ENCODE measurements at places on chromosomes 7 and 10. TPM values are rescaled to one million over a fixed set of nuclear protein-coding genes. Genes with fewer than 3 reads are reported as not detected.

TCAF2 gene
- 13.9 TPM for polyA plus RNA-seq

ZFYVE27 gene
- 22.4 TPM for polyA plus RNA-seq

FFAR4 gene
- not detected for polyA plus RNA-seq

PNLIPRP3 gene
- not detected for polyA plus RNA-seq

TAS2R60 gene
- polyA plus RNA-seq, result 0.20 TPM

TLX1 gene
- not detected for polyA plus RNA-seq

EPHB6 gene
- 27.5 TPM for polyA plus RNA-seq

TRIM74 gene
- polyA plus RNA-seq, result not detected

SAMD9L gene
- 53.5 TPM for polyA plus RNA-seq

PLAC9 gene
- polyA plus RNA-seq, result not detected

SFTPA1 gene
- polyA plus RNA-seq, result not detected

NFKB2 gene
- polyA plus RNA-seq, result 8.2 TPM

ZNF680 gene
- polyA plus RNA-seq, result 8.9 TPM

CSTF2T gene
- polyA plus RNA-seq, result 14.3 TPM

OPN1SW gene
- polyA plus RNA-seq, result not detected

LBX1 gene
- not detected for polyA plus RNA-seq

FAM13C gene
- not detected for polyA plus RNA-seq

LRRC18 gene
- polyA plus RNA-seq, result not detected

WDR11 gene
- 22.1 TPM for polyA plus RNA-seq

HTRA1 gene
- polyA plus RNA-seq, result not detected

GLI3 gene
- polyA plus RNA-seq, result not detected

TUBAL3 gene
- polyA plus RNA-seq, result 0.31 TPM

SEPTIN7 gene
- 401 TPM for polyA plus RNA-seq

SEM1 gene
- polyA plus RNA-seq, result 165 TPM

NAT16 gene
- polyA plus RNA-seq, result not detected

RTKN2 gene
- 38.0 TPM for polyA plus RNA-seq

GPR85 gene
- polyA plus RNA-seq, result not detected

TEX36 gene
- not detected for polyA plus RNA-seq

CPA1 gene
- 0.25 TPM for polyA plus RNA-seq

GPR26 gene
- not detected for polyA plus RNA-seq

CPN1 gene
- polyA plus RNA-seq, result not detected

POLR1F gene
- polyA plus RNA-seq, result 25.3 TPM

SLC16A9 gene
- not detected for polyA plus RNA-seq

IFRD1 gene
- polyA plus RNA-seq, result 37.4 TPM

LRIT1 gene
- not detected for polyA plus RNA-seq

HOXA5 gene
- not detected for polyA plus RNA-seq
